ENCODE measurements at places on chromosomes 5 and 9.

DNA sequence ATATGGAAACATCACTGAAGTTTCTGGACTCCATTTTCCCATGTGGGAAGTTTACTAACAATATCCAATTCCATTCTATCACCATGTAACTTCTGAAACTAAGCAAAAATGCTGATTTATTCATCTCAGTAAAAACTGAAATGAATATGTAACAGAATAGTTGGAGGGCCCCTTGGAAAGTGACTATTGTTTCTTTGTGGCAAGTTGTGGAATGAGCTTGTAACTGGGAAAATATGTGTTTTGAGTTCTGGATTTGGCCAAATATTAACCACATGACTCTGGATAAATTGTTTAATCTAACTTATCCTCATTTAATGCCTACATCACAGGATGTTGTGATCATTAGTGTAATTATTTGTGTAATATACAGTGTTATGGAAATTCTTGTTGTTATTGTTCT is 619.3 kb downstream of the TLE4 start:
- DNase-seq: no peak

DNA sequence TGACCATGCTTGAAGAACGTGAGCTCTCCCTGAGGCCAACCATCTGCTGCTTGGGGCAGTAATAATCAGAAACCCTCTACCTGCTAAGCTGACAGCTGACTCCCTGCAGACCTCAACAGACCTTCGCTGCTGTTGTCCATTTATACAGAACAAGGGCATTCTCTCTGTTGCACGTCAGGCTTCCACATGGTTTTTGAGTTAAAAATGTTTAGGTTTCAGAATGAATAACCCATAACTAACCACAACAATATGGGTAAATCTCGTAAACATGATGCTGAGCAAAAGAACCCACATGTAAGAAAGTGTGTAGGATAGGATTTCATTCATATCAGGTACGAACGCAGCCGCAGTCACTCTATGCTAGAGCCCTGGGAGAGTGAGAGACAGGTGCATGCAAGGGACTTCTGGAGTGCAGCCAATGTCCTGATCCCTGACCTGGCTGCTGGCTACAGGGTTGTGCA is 348.5 kb downstream of the MED10 start:
- DNase-seq: no peak

DNA sequence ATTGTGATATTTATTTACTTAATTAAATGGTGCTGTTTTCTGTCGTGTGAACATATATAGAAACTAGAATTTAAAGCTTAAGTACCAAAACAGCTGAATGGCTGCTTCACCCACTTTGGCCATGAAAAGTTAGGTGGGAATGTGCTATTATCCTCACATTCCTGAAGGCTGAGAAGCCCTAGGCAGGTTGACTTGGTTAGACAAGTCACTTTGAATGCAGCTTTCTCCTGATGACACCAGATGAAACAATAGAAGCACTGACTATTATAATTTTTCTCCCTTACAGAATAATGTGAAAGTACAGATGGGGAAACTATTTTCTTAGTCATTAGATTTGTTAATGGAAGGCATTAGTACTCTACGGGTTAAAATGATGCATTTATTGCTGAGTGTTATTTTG is 65.1 kb upstream of the C5orf46 start:
- DNase-seq: no peak

GRCh38 chr5:59833448-59833847 is 60.1 kb downstream of the PDE4D start:
- DNase-seq: no peak

GRCh38 chr5:143524338-143524945 is 121.0 kb upstream of the NR3C1 start:
- DNase-seq: no peak
